ENCODE measurements at places on chromosomes 3 and 15.

DNA sequence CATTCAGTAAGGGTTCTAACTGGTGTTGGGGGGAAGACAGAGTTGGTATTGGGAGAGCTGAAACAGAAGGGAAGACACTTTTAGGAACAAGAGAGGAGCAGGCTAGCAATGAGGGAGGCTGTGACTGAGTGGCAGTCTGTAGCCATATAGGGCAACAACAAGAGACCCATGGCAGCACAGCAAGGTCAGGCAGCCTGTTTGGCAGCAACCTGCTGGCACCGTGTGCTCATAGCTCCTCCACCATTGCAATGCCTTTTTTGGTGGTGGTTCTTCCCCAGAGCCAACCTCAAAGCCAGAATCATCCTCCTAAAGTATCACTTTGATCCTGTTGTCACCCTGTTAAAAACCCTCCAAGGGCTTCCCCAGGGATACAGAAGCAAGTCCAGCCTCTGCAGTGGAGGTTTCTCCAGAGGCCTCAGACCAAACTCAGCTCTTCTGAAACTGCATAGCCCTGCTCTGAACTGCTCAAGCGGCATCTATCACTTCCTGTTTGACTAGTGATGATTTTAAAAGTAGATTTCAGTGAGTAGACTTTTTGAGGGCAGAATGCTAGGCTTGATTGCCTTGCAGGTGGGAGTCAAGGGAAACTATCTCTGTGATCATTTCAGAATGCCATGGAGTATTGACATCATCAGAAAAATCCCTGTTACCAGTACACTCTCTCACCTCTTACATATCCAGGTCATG, 176.9 kb downstream of the STAC start:
- no peak for DNase-seq

DNA sequence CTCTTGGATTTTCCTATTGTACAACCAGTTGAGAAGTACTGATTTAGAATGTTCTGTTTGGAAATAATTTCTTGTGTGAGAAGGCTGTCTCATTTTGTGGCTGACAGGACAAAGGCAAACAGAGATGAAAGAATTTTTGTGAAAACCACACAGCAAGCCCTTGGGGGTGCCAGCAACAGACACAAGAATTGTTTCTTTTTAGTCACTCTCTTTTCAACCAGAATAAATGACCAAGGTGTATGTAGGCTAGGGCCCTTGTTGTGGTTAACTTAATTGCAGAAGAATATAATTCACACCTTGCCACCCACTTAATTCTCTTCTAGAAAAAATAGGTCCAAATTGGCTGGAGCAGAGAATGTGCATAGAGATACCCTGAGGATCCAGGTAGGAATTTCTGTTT, 329.4 kb upstream of the TBC1D5 start:
- no peak for DNase-seq

GRCh38 chr3:114595522-114596028, 301.7 kb downstream of the TIGIT start:
- no peak for DNase-seq

DNA sequence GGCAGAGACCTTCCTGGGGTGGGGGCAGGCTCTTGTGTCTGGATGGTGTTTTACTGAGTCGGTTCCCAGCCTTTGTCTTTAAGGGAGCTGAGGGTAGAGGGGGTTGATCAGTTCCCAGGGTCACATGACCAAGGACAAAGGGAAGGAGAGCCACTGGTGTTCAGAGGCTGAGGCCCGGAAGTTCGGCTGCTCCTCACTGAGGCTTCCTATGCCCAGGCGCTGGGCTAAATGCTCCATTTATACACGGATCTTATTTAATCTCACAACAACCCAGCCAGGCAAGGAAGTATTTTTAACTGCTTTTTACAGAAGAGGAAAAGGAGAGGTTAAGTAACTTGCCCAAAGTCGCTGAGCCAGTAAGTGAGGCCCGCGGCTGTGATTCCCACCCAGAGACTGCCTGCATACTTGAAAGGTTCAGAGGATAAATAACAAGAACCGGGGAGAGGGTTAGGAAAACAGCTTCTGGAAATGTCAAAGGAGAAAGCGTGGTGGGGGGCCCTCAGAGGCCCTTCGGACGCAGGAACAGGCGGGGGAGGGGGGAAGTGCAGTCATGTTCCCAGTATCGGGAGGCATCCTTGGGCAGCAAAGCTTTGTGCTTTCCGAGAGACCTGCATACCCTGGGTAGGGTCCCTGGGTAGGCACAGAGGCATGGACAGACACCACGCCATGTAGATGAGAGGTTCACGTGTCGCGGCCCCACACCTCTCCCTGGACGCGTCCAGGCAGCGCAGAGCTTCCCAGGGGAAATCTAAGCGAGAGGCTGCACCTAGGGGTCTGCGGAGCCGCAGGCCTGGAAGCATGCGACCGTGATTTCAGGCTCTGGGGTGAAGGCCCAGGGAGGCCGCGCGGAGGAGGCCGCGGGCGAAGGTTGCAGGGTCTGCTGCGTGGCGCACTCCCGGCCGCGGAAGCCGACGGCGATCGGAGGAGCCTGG, 21.3 kb downstream of the EPHB3 start:
- no peak for DNase-seq

DNA sequence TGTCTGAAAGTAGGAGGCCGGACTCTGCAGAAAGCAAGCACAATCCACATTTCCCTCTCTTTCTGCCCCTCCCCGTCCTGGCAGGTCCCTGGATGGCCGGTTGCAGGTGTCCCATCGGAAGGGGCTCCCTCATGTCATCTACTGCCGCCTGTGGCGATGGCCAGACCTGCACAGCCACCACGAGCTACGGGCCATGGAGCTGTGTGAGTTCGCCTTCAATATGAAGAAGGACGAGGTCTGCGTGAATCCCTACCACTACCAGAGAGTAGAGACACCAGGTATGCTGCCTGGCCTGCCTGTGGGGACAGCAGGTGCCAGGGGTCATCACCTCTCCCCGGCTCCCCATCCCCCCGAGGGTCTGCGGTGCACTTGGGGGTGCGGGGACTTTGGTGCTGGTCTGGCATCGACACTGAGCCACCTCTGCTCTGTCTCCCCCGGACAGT, 89.6 kb downstream of the AAGAB start:
- no peak for DNase-seq

DNA sequence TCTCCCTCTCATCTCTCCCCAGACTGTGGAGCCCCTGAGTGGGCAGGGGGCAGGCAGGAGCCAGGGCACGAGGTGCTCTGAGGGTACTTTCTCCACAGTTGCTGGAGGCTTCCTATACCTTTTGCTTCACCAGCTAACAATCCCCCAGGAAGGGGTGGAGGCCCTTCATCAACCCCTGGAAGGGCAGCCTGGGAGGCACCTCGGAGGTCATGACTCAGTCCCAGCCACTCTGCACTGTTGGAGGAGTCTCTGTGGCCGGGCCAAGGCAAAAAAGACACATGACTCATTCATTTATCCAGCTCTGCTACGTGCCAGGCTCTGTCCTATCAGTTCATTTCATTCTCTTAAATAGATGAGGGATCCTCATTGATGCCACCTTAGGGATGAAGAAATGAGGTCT, 15.6 kb upstream of the KY start:
- DNase-seq, result no peak

- DNase-seq, result peak; percentile 64
These were observed 124.6 kb downstream of the AKAP13 start for GRCh38 chr15:85504749-85505676.

DNA sequence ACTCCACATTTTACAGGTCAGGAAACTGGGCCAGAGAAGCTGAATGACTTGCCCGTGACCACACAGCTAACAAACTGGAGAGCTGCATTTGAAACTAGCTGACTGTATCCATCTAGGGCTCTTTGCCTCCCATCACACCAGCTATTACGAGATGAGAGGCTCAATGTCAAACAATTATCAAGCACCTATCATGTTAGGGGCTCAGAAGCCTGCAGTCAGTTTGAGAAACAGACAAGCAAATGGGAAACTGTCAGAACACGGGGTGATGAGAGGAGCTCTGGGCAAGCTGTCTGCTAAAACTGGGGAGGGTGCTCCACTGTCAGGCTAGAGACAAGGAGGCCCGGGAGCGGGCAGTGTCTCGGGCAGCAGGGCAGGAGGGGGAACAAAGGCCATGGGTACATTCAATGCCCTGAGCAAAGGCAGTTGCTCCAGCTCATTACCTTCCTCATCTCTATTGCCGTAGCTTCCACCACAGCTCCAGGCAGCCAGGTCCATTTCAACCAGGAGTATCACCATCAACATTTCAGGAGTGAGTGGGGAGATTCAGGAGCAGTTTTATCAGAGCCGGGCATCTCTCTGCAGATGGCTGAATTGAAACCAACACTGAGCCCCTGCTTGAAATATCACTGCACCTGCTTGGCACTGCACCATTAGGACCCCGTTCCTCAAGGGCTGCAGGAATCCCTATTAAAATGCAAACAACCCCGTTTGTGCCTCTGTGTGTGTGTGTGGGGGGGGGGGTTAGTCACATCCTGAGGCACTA, 122.6 kb downstream of the RAB11A start:
- DNase-seq, result no peak

- DNase-seq, result no peak
These were observed 179.9 kb upstream of the THBS1 start for GRCh38 chr15:39400821-39401550.

DNA sequence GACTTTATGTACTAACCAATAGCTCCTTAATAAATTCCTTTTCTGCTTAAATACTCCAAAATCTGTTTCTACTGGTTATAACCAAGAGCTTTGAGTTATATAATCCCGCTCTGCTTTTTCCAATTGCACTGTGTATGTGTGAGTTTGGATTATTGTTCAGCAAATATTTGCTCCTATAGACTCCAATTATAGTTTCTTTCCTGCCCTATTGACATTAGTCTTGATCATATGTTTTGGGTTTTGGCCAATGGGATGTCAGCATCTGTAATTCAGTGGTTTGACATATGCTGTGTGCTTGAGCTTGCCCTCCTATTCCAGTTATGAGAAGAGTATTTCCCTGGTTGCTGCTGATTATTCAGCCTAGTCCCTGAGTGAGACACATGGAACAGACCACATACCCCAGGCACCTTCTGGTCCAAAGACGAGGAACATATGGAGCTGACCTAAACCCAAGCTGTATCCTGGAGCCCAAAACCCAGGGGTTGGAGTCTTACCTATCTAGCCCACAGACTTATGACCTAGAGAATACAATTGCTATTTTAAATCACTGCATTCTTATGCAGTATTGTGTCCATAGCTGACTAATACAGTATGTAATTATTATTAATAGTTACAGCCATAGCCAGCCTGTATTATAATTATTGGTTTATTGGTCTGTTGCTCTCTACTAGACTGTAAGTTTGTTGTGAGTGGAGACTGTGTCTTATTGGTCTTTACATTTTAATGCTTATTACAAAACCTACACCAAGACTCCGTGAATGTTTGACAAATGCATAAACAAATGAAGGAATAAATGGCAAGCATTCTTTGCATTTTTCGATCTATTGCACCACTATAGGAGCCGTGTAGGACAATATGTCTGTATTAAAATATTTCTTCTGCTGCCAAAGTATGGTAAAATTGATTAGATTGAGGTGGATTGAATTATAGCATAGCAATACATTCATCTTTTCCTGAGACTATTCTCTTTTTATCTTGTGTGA, 11.7 kb upstream of the ZNF280D start:
- DNase-seq, result no peak
